Activated CD4-positive, alpha-beta T cell treated with anti-CD3 and anti-CD28 coated beads for 1 hour (primary cell): ENCODE measurements at places on chromosomes 7 and 10.
A peak's percentile ranks its signal among the peaks of the same experiment; 100 is the strongest.

DNA sequence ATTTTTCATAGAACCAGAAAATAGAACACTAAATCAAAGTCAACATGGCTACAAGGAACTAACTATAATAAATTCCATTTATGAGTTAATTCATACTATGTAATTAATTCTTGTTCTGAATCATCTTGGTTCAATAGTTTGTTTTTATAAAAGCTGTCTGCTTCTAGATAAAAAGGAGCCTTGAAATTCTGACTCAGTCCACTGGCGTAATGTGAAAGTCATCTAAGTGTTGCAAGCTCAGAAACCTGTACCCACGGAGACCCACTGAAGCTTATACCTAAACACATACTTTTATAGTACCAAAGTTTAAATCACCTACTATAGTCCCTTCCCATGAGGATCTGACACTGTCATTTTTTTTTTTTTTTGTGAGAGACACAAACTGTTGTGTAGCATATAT is 489.4 kb downstream of the SEMA3D start:
- DNase-seq = no peak

DNA sequence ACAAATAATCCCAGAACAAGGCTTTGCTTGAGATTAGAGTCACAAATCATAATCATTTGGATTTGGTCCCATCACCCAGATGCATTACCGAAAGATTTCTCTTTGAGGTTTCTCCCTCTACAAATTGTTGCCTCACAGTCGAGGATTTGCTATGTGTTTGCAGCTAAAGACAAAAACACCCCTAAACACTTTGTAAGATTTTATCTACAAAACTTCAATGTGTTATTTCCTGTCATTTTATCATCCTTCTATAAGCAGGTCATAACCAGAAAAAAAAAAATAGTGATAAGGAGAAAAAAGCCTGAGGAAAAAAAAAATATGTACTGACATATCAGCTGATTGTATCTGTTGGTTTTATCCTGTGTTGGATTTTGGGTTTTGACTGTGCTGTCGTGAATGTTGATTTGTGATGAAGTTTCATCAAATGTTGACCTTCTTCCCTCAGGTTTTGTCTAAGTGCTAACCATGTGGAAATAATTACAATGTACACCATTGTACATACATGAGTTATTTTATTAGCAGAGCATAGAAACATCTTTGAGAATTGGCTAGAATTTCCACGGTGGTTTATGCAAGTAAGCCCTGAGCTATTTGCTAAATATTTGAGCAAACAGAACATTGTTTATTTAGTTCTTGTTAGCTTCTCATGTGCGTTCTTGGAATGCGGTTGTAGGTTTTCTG is 274.4 kb downstream of the NEBL start:
- no peak for DNase-seq

DNA sequence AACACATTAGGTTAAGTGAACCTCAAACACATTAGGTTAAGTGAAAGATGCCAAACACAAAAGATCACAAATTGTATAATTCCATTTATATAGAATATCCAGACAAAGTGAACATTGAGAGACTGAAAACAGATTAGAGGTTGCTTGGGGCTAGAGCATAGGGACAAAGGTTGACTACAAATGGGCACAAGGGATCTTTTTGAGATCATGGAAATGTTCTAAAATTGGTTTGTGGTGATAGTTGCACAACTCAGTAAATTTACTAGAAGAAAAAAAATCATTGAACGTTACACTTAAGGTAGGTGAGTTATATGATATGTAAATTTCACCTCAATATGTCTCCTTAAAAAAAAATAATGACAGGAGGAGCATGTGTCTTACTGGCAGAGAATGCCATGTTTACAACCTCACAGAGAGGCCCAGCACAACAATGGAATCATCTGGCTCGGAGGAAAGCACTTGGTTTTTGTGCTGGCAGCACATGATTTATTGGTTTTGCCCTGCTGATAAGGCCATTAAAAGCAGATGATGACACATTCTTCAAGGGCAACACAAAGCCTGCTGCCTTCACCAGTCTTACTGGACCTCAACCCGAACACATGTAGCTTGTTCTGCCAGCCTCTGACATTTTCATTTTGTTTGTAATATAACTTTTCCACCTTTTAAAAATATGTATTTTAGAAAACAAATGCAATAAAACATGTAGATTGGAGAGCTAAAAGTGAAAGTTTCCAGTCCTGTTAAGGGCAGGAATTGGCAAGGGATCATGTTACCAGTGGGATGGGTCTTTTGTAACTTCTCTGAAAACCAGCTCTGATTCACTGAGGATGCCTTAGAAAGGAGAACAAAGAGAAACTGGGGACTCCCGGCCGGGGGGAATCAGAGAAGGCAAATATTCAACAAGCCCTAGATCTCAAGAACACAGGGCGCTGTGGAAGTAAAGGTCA is 11.9 kb upstream of the LMOD2 start:
- DNase-seq = no peak

GRCh38 chr10:110568055-110568735 is 700 bp downstream of the SMC3 start:
- peak; percentile 42 for DNase-seq

DNA sequence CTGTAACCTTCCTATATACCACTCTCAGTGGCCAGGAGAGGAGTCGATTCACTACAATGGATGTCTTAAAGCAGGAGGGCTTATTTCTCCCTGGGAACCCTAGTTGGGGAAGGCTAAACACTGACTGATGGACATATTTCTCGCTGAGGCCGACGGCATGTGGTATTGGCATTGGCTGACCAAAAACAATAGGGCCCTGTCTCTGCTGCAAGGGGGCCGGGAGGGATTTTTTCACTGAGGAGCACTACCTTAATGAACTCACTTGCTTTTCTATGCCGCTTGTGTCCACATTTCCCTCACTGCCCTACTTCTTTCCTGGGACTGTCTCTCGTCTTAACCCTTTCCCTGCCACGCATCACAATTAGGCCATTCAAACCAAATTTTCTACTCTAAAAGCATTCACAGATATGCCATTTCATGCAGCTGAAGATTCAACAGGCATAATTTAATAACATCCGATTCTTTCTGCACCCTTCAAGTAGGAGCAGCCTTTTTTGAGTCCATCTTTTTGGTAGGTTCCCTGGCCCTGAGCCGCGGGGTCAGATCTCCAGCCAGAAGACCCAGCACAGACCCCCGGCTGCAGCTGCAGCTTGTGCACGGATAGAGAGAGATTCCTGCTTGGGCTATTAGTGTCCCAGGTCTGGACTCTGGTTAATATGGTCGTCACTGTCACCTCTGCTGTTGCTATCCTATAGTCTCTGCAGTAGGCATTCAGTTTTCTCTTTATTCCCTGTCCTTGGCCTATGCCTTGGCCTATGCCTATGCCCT is 118.7 kb downstream of the HIPK2 start:
- DNase-seq = no peak
